MCF 10A (cell line): ENCODE measurements at places on chromosomes 16 and 17.

GRCh38 chr17:47299239-47299910 lies 24.4 kb upstream of the EFCAB13 start:
- DNase-seq = no peak

GRCh38 chr16:7334801-7335560 lies 2.3 kb downstream of the RBFOX1 start:
- DNase-seq = no peak

DNA sequence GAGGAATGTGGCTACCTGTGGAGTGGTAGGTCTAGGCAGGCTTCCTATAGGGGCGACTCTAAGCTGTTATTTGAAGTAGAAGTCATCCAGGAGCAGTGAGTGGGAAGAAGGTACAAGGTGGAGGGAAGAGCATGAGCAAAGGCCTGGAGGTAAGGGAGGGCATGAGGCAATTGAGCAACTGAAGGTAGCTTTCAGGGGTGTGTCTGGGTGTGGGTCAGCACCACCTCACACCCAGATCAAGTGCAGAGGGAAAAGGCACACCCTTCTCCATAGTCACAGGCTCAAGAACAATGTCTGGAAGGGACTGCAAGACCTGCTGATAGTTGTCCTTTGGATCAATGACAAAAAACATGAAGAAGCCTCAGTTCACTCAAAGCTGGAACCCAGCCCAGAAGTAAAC lies 46.5 kb upstream of the IRX6 start:
- DNase-seq = peak; percentile 11

DNA sequence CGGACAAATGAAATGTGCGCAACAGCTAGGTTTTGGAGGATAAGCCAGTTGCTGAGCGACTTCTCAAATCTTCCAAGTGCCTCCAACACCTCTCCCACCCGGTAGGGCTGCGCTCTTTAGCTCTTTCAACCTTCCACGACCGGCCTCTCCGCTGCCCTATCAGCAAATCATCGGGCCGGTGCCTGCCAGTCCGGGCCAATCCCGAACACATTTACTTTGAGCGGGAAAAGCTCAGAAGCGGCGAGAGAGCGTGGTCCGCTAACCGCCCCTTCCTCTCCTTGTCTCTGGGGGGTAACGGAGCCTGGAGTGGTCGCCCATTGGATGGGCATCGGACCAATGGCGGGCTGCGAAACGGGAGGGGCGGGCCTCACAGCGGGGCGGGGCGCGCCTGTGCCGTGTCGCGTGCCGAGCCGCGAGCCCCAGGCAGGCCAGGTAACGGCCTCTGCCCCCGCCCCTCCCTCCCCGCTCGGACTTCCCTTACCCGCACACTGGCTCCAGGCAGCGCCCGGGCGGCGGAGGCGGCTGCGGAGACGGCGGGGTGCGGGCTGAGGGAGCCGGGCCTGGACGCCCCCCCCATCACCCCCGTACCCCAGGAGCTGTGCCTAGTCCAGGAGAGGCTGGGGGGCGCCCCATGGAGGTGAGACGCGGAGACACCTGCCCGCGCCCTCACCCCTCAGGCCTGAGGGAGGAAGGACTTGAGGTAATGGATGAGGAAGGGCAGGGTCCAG lies at the start of gene MEIOC:
Gene MEIOC, plus strand, starts transcription at position 486 of the 728 bp plus-strand sequence. Its CDS starts 146 bp downstream, at position 632.
- DNase-seq = no peak

DNA sequence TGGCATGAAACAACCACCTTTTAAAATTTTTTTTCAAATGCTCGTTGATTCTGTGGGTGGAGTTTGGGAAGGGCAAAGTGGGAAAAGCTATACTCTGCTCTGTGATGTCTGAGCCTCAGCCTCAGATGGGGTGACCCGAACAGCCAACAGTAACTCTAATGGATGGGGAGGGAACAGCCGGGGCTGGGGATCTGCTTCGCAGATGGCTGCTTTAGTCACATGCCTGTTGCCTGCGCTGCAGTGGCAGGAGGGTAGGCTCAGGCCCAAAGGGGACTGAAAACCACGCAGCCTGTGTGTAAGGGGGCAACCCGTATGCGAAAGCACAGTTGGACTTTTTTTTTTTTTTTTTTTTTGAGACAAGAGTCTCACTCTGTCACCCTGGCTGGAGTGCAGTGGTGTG lies 14.9 kb upstream of the MAPK3 start:
- DNase-seq = no peak

- no peak for DNase-seq
Measured at GRCh38 chr17:75959051-75959838, 18.4 kb upstream of the FBF1 start.

GRCh38 chr17:57255776-57256681 lies at the start of gene MSI2:
Gene MSI2 (plus strand): TSS chr17:57256523. CDS start chr17:57256743, 220 bp downstream.
- peak; percentile 83 for DNase-seq

DNA sequence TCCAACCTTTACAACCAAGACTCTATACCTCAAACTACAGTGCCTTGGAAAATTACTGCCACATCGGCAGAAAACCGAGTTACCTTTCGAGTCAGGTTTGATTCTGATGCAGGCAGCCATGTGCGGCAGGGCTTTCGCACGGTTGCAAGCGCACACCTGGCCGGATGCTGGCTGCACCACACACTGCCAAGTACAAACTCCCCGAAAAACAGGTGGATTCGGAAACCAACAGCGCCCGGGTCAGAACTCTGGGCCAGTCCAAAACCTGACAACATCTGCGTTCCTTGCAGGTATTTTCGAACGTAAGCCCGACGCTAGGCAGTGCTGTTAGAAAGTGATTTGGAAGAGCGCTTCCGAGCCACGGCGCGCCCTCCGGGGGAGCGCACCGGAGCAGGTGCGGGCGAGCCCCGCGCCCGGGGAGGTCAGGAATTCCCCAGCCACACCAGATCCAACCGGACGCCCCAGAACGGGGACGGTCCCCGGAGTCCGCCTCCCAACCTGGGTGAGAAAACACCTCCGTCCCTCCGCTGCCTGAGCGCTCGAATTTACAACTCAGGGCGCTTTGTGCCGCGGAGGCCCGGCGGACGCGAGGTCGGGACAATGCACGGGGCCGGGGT lies 1.2 kb downstream of the USP7 start:
- peak; percentile 31 for DNase-seq

DNA sequence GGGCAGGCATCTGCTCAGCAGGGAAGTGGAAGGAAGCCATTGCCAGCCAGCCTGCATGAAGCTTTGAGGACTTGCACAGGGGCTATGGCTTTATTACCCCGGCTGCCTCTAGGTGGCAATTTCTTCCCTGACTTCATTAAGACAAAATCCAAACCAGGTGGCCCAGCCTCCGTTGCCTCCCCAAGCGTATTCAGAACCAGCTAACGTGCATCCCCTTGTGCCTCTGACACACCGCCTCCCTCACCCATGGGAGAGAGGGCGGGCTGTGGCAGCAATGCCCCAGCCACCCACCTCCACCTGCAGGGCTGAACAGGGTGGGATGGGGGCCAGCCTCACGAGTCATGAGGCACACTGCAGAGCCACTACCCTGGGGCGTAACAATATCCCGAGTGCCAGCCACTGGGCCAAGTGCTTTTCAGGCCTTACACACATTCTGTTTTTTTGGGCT lies 6.8 kb downstream of the KIFC3 start:
- peak; percentile 69 for DNase-seq

- peak; percentile 62 for DNase-seq
Measured at GRCh38 chr16:1723450-1724147, 17.6 kb downstream of the MAPK8IP3 start.

GRCh38 chr17:42985225-42985624 lies 4.9 kb downstream of the RUNDC1 start:
- no peak for DNase-seq

- DNase-seq = no peak
Measured at GRCh38 chr16:85302018-85302847, 190.0 kb upstream of the CIBAR2 start.

GRCh38 chr17:37310940-37311339 lies 64.8 kb upstream of the C17orf78 start:
- no peak for DNase-seq

DNA sequence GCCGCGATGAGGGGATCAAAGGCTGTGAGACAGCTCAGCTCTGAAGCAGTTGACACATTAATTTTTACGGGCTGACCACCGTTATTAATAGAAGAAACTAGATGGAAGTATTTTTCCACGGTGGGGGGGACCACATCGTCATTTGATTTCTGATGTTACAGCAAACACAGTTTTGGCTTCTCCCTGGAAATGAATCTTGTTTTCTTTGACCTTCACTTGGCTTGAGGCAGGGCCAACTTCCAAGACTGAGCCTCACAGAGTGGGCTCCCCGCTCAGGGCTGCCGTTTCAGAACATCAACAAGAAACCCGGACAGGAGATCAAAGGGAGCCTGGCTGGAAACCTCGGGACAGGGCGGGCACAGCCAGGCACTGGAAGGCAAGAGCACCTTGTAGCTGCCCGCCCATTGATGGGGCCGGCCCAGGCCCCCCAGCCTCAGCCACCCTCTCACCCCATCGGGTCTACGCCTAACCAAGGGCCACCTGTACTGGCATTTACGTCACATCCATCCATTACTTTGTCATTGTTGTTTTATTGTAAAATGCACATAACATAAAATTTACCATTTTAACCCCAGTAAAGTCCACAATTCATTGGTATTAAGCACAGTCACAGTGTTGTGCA lies 124.6 kb downstream of the C16orf95 start:
- DNase-seq = no peak

DNA sequence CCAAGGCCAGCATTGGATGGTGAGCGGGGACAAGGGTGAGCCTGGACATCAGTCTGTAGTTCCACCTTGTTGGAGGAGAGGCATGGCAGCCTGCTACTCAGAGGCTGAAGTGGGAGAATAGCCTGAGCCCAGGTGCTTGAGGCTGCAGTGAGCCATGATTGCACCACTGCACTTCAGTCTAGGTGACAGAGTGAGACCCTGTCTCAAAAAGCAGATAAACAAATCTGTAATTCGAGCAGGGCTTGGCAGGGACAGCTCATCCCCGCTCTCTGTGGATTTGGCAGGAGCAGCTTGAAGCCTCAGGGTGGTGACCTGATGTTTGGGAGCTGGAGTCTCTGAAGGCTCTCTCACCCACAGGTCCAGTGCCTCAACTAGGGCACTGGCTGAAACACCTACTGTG lies 38.6 kb upstream of the ZCCHC14 start:
- no peak for DNase-seq

GRCh38 chr17:69581061-69581961 lies 166.8 kb downstream of the MAP2K6 start:
- no peak for DNase-seq

- DNase-seq = peak; percentile 48
Measured at GRCh38 chr16:85557083-85557970, 55.8 kb upstream of the GSE1 start.

- DNase-seq = no peak
Measured at GRCh38 chr16:66651474-66651765, 45.1 kb downstream of the CMTM4 start.

- DNase-seq = no peak
Measured at GRCh38 chr17:71777048-71777640, 343.7 kb upstream of the SOX9 start.

- DNase-seq = no peak
Measured at GRCh38 chr16:27549464-27549745, 308 bp downstream of the GTF3C1 start.

- DNase-seq = no peak
Measured at GRCh38 chr17:27631411-27631760, 398 bp downstream of the LGALS9 start.

DNA sequence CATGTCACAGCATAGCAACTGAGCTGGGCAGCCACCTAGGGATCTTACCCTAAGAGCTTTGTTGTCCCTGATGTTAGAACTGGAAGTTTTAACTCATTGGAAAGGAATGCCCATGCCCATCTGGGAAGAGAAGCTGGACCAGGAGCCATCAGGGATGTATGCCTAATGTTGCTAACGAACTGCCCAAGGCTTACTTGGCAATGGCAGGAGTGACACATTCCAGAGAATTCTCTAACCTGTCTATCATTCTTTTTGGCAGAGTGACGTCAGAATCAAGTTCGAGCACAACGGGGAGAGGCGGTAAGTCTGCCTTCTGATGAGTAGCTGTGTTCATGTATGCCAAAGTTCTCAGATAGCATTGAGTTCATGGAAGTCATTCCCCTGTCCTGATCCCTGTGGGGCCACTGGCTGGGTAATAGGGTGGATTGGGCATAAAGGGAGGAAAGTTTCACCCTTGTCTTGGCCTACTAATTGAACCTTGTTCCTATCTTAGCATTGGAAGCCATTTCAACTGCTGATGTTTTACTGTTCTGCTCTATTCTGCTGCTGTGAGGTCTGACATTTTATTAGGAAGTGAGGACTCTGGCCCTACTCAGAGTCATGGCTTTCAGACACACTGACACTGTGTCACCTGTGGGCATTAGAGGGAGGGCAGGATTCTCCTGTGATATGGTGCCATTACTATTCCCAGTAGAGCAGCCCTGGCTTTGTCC lies 23.7 kb downstream of the MAP3K3 start:
- DNase-seq = peak; percentile 20

DNA sequence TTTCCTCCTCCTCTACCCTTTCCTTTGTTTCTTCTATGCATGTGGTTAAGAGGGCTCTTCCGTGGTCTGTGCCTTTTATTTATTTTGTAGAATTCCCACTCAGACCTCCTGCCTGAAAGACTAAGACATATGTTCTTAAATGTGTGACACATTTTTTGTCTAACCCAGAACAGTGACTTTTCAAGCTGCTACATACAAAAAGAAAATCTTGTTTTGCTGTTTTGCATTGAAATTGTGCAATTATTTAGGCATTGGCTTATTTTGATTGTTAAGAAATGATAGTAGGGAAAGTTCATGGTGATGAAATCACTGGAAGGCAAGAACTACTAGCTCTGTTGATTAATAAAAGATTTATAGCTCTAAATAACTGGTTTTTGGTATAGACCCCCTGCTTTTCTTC lies 76.8 kb downstream of the TUBD1 start:
- peak; percentile 14 for DNase-seq

GRCh38 chr17:78665952-78666920 lies 89.0 kb upstream of the DNAH17 start:
- DNase-seq = peak; percentile 23

DNA sequence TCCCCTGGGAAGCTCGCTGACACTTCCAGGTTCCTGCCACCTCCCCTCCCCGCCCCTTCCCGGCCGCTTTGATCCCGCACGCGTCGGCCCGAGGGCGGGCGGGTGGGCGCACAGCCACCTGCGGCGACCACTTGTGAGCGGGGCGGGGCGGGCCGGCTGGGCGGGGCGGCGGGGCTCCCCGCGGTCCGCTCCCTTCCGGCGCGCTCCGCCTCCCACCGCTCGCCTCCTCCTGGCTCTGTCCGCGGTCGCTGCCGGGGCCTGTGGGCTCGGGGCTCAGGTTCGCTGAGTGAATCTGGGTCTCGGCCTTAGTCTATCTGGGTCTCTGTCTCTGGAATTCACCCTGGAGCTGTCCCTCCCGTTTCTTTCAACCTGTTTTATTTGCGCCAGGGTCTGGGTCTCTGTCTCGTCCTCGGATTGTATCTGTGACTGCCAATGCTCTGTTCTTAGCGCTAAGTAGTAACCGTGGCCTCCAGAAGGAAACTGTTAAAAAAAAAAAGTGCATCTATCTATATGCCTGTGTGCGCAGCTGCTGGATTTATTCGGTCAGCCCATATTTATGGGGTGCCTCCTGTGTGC lies 2.7 kb upstream of the HES7 start:
- DNase-seq = peak; percentile 38

DNA sequence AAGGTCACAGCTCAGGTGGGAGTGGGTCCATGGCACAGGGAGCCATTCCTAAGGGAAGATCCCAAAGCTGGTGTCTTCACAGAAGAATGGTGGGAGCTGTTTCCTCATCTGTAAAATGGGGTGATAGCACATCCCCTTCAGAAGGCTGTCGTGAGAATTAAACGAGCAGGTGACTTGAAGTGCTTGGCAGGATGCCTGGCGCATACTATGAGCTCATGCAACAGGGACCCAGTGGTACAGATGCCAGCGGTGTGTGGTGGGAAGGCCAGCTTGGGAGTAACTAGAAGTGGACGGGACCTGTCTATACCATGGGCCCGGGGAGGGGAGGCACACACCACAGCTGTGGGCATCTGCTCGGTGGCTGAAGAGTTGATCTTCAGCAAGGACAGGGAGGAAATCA lies 189.3 kb upstream of the TNRC6C start:
- DNase-seq = no peak

GRCh38 chr17:41396340-41396739 lies 1.1 kb downstream of the KRT31 start:
- no peak for DNase-seq
